SW 1271 (cell line): ENCODE measurements at places on chromosomes 11 and 22.

- DNase-seq, result no peak
These were observed 5.6 kb upstream of the SH3BP1 start for GRCh38 chr22:37633625-37634416.

GRCh38 chr11:90133560-90134477 is 644 bp upstream of the NAALAD2 start:
- no peak for DNase-seq

DNA sequence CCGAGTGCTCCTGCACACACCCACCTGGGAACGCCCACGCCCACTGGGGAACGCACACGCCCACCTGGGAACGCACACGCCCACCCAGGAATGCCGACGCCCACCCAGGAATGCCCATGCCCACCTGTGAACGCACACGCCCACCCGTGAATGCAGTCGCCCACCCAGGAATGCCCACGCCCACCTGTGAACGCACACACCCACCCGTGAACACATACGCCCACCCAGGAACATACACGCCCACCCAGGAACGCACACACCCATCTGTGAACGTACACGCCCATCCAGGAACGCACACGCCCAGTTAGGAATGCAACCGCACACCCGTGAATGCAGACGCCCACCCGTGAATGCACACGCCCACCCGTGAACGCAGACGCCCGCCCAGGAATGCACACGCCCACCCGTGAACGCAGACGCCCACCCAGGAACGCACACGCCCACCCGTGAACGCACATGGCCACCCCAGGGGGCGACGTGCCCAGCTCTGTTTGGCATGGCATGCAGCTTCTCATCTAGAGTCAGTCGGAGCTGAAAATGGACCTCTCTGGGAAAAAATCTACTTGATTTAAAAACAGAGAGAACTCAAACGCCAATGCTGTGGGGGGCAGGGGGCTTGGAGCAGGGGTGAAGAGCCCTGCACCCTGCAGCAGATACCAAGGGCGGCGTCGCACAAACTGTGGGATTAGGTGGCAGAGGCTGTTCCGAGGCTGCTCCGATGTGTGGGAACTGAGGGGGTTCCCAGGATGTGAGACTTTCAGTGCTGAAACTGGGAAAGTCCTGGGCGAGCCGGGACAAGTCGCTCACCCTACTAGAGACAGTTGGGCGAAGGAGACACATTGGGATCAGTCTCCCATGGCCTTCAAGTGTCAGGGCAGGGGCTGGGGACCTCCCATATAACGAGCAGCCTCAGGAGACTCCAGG is 83.3 kb downstream of the MYEOV start:
- no peak for DNase-seq

DNA sequence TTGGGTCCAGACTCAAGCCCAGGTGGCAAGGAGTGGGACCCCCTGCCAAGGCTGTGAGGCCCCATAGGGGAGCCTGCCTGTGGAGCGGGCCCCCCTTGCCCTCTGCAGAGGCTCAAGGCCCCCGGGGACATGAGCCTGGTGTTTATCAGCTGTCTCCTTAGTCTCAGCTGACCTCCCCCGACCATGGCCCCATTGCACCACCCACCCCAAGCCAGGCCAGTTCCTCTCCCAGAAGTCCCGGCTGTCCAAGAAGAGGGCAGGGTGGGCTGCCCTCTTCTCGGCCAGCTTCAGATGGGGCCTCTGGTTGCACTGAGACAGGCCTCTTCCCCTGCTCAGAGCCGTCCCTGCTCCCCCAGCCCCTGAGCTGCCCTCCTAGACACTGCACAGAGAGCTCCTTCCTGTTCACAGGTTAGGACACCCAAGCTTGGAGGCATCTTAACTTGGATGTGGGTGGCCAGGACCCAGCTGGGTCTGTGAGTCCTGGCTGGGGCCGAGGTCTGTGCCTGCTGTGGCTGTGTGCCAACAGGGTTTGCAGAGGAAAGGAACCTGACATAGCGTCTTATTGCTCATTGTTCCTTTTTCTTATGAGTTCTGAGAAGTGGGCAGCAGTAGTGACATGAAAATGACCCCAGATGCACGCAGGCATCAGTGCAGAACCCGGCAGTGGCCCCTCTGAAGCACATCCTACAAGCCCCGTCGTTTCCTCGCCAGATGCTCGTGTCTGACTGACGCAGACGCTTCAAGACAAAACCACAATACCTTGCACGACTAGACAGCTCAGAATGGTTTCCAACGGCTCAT is 5.4 kb downstream of the TRABD start:
- DNase-seq, result no peak

DNA sequence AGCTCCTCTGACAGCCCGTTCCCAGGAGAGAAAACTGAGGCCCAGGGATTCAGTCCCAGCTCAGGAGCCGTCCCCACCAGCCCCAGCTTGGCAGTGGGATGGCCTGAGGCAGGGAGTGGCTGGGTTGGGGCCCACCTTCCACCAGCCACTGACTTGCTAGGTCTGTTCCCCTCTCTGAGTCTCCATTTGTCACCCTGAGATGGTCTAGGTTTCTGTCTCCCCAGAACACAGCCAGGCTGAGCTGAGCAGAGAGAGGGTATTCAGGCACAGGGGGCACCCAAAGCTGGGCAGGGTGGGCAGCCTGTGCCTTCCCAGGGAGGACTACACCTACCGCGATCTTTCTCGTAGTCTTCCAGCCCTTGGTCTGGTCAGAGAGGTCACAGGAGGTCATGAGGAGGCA is 95.7 kb downstream of the PDE2A start:
- DNase-seq, result no peak
